ENCODE measurements at places on chromosomes 3 and 15. TPM values are rescaled to one million over a fixed set of nuclear protein-coding genes. Genes with fewer than 3 reads are reported as not detected.

DNA sequence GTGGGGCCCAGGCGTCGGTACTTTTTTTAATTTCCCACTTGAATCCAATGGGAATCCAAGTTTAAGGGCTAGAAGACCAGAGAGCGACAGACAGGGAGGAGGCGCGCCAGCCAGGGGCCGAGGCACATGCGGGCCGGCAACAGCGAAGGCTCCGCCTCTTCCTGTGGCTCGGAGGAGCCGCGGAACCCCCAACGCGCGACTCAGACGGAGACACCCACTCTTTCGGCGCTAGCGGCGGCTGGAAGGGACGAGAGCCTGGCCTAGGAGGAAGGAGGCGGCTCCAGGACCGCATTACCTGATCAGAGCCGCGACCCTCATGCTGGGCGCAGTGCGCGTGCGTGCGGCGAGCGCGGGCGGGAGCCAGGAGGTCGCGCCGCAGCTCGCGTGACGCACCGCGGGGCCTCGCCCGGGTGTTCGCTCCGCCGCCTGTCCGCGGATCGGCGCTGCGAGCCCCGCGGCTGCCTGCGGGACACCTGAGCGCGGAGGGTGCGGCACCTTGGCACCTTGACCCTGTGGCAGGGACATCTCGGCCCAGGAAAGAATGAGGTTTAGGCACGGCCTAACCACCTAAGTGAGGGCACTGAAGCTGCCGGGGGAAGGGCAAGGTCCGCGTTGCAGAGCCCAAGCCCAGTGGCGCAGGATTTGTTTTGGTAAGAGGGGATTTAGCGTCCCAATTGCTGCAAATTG lies at the start of gene DPH6:
TSS of gene DPH6 (minus strand) at position 342 of the 687 bp plus-strand sequence. CDS start at position 318, 24 bp downstream.
- peak; percentile 90 for DNase-seq
- peak within 1 kb of the TSS; percentile 74 for H3K4me3 ChIP-seq
- peaks cover 14% of the 10 kb centered on the region for H3K4me1 ChIP-seq
- no peaks in the 10 kb centered on the region for H3K27me3 ChIP-seq

GRCh38 chr3:183586477-183586876 lies 31.0 kb upstream of the KLHL6 start:
- H3K27ac ChIP-seq: no peak overlapping the region
- DNase-seq: no peak
- H3K4me3 ChIP-seq: no peak overlapping the region
- peaks cover 23% of the 10 kb centered on the region for H3K4me1 ChIP-seq
- H3K27me3 ChIP-seq: no peaks in the 10 kb centered on the region

- no peak overlapping the region for H3K4me3 ChIP-seq
- H3K4me1 ChIP-seq: no peaks in the 10 kb centered on the region
- H3K36me3 ChIP-seq: no peaks in the 10 kb centered on the region
Measured at GRCh38 chr3:3689601-3690375, 109.4 kb upstream of the LRRN1 start.

- H3K4me3 ChIP-seq: peak overlapping the region; percentile 18
- DNase-seq: peak; percentile 93
Measured at GRCh38 chr3:127002195-127003174, 19.6 kb downstream of the PLXNA1 start.

DNA sequence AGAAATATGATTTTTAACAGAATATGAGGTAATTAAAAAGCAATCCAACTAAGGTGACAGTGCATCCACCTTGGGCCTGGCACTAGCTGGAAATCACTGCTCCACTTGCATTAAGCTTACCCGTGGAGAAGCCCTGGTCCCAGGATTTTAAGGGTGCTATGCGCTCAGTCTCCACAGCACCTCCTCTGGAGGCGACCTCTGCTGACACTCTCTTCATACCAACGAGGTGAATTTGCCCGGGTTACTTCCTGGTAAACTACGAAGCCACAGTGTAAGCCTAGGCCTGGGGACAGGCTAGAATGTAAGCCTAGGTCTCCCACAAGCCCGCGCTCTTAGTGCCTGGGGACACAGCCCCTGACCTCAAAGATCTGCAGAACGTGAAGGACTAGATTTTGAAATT lies 793 bp downstream of the APOD start:
- no peak overlapping the region for H3K4me3 ChIP-seq
- DNase-seq: no peak
- H3K27ac ChIP-seq: no peak overlapping the region
- H3K27me3 ChIP-seq: no peaks in the 10 kb centered on the region
- H3K36me3 ChIP-seq: no peaks in the 10 kb centered on the region
- no peaks in the 10 kb centered on the region for H3K4me1 ChIP-seq

GRCh38 chr15:31487811-31488436 lies 161.3 kb downstream of the KLF13 start:
- H3K36me3 ChIP-seq: no peaks in the 10 kb centered on the region
- H3K27ac ChIP-seq: peak overlapping the region; percentile 60
- H3K4me3 ChIP-seq: no peak overlapping the region
- peaks cover 14% of the 10 kb centered on the region for H3K4me1 ChIP-seq

DNA sequence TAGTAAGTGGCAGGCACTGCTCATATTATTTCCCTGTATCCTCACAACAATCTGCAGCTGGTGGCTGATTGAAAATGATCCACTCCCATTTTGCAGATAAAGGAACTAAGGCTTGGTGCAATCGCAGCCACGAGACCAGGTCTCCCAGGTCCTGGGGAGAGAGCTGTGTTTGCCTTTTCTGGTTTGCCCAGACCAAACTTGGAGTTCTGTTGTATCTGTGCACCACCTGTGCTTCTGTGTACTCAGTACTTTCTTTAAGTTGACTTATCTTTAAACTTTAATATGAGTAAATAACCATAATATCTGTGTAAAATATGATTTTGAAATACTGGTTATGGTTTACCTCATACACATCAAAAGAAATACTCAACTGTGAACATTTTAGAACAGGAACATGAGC lies 625.7 kb upstream of the CFAP20DC start:
- H3K36me3 ChIP-seq: no peaks in the 10 kb centered on the region
- no peak for DNase-seq
- H3K4me1 ChIP-seq: no peaks in the 10 kb centered on the region

- H3K36me3 ChIP-seq: no peaks in the 10 kb centered on the region
- no peak overlapping the region for H3K4me3 ChIP-seq
- DNase-seq: no peak
- H3K27me3 ChIP-seq: no peaks in the 10 kb centered on the region
- no peak overlapping the region for H3K27ac ChIP-seq
Measured at GRCh38 chr3:15959434-15959811, 161.6 kb upstream of the ANKRD28 start.

- H3K27me3 ChIP-seq: no peaks in the 10 kb centered on the region
- H3K27ac ChIP-seq: no peak overlapping the region
- no peaks in the 10 kb centered on the region for H3K36me3 ChIP-seq
Measured at GRCh38 chr3:141125351-141125750, 74.2 kb downstream of the SPSB4 start.

GRCh38 chr3:68176600-68176999 lies 522.2 kb upstream of the SUCLG2 start:
- no peak overlapping the region for H3K27ac ChIP-seq
- no peak overlapping the region for H3K4me3 ChIP-seq
- no peaks in the 10 kb centered on the region for H3K27me3 ChIP-seq
- H3K36me3 ChIP-seq: no peaks in the 10 kb centered on the region
- H3K4me1 ChIP-seq: no peaks in the 10 kb centered on the region

DNA sequence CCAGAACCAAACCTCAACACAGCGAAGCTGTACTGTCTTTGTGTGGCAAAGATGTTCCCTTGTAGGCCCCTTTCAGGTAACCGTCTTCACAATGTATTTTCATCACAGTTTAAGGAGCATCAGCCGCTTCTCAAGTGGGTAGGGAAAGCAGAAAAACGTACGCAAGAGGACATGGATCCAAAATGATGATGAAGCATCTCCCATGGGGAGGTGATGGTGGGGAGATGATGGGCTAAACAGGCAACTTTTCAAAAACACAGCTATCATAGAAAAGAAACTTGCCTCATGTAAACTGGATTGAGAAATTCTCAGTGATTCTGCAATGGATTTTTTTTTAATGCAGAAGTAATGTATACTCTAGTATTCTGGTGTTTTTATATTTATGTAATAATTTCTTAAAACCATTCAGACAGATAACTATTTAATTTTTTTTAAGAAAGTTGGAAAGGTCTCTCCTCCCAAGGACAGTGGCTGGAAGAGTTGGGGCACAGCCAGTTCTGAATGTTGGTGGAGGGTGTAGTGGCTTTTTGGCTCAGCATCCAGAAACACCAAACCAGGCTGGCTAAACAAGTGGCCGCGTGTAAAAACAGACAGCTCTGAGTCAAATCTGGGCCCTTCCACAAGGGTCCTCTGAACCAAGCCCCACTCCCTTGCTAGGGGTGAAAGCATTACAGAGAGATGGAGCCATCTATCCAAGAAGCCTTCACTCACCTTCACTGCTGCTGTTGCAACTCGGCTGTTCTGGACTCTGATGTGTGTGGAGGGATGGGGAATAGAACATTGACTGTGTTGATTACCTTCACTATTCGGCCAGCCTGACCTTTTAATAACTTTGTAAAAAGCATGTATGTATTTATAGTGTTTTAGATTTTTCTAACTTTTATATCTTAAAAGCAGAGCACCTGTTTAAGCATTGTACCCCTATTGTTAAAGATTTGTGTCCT lies 60.0 kb downstream of the AAGAB start:
- H3K4me1 ChIP-seq: peaks cover 44% of the 10 kb centered on the region
- no peaks in the 10 kb centered on the region for H3K27me3 ChIP-seq
- H3K36me3 ChIP-seq: peaks cover 6% of the 10 kb centered on the region

- H3K4me3 ChIP-seq: no peak overlapping the region
- H3K27me3 ChIP-seq: no peaks in the 10 kb centered on the region
- H3K36me3 ChIP-seq: no peaks in the 10 kb centered on the region
- H3K27ac ChIP-seq: no peak overlapping the region
- DNase-seq: no peak
- H3K4me1 ChIP-seq: no peaks in the 10 kb centered on the region
Measured at GRCh38 chr3:139718415-139718814, 40.6 kb upstream of the NMNAT3 start.

DNA sequence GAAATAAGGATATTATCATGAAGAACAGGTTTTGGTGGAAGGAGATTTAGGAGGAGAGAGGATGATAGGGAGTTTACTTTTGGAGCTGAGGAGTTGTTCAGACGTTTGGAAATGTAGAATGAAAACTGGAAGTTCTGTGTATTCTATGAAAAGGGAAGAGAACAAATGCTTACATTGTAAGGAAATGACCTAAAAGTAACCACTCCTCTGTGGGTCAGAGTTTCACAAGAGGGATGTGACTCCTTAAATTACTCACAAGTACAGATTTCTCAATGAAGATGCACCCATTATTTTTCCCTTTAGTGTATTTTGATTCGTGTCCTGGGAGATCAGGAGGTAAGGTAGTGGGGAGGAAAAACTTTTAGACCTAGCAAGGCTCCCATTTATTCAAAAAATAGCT lies 4.0 kb downstream of the RNF13 start:
- H3K27ac ChIP-seq: peak overlapping the region; percentile 29
- H3K4me3 ChIP-seq: peak overlapping the region; percentile 9
- no peak for DNase-seq
- no peaks in the 10 kb centered on the region for H3K4me1 ChIP-seq
- no peaks in the 10 kb centered on the region for H3K27me3 ChIP-seq
- H3K36me3 ChIP-seq: no peaks in the 10 kb centered on the region

DNA sequence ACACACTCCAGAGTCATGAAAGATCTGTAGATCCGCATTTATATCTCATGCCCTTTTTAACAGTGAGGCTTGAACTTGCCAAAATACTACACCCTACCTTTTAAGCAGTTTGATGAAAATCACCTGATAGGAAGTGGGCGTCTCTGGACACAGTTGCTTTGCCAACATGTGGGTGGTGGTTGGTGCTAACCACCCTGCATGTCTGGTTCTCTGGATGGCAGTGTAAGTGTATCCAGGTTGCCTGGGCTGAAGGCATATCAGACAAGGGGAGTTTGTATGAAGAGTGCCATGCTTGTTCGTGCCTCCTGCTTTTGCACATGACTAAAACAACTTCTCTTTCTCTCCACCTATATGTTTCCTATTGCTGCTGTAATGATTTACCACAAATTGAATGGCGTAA lies 159.6 kb downstream of the GHSR start:
- H3K27ac ChIP-seq: no peak overlapping the region
- H3K36me3 ChIP-seq: peaks cover 26% of the 10 kb centered on the region
- no peak for DNase-seq
- H3K27me3 ChIP-seq: no peaks in the 10 kb centered on the region
- no peak overlapping the region for H3K4me3 ChIP-seq

DNA sequence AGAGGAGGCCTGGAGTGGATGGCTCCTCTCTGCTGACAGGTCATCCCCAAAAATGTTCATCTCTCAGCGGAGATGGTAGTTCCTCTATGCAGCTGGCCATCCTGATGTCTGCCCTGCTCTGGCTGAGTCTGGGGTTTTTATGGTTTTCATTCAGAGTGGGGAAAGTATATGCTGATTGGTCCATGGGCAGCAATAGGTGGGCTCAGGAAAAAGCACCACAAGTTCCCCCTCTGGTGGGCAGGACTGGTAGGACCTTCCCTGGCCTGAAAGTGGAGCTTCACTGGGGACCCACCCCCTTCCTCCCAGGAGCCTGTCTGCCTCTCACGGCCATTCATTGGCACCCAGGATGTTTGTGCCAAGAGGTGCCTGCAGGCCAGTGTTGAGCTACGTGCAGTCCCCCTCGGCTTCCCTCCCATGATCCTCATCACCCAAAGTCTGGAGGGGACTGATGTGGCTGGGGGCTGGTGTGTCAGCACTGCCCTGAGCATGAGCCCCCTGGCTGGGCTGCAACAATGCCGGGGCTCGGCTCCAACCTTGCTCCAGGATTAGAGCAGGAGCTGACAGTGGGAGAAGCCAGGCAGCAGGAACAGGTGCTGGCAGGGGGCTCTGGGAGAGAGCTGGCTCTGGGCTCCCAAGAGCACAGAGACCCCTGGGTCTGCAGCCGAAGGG lies 13.1 kb upstream of the BLOC1S6 start:
- no peaks in the 10 kb centered on the region for H3K36me3 ChIP-seq
- no peak overlapping the region for H3K27ac ChIP-seq
- DNase-seq: no peak
- no peaks in the 10 kb centered on the region for H3K27me3 ChIP-seq
- H3K4me3 ChIP-seq: no peak overlapping the region
- H3K4me1 ChIP-seq: peaks cover under 1% of the 10 kb centered on the region

- no peaks in the 10 kb centered on the region for H3K27me3 ChIP-seq
- no peak overlapping the region for H3K4me3 ChIP-seq
- peaks cover 6% of the 10 kb centered on the region for H3K4me1 ChIP-seq
- H3K27ac ChIP-seq: peak overlapping the region; percentile 44
Measured at GRCh38 chr15:74830868-74831267, 4.4 kb downstream of the CPLX3 start.

- no peak overlapping the region for H3K4me3 ChIP-seq
- no peaks in the 10 kb centered on the region for H3K4me1 ChIP-seq
- peak; percentile 72 for DNase-seq
Measured at GRCh38 chr3:135103917-135104316, 308.9 kb downstream of the EPHB1 start.

The FOXL2 gene
- not detected for polyA plus RNA-seq

The MESP2 gene
- polyA plus RNA-seq: 1.3 TPM

The CALML4 gene
- 309 TPM for polyA plus RNA-seq

The P2RY1 gene
- 4.1 TPM for polyA plus RNA-seq

The NANOGP8 gene
- not detected for polyA plus RNA-seq

The SLC15A2 gene
- 0.46 TPM for polyA plus RNA-seq
